Stimulated activated CD4-positive, alpha-beta T cell treated with anti-CD3 and anti-CD28 coated beads, Interleukin-2, amount 100 ng/mL, for 24 hours (primary cell): ENCODE measurements at places on chromosomes 13 and 19.

DNA sequence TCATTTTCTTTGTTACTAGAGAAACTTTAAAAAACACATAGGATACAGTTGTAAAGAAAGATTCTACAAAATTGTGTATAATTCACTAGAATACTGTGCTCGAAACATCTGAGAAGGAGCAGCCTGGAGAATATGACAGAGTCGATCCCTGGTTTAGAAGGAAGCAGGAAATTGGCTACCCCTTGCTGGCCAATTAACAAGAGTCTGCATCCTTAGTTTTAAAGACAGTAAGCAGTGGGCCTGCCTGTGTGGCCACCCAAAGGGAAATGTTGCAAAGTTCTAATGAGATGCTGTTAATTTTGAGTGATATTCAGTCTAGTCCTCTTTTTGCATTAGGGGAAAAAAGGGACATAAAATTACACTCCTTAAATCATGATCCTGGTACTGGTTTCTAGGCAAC is 988.6 kb downstream of the PCDH17 start:
- no peak for DNase-seq

DNA sequence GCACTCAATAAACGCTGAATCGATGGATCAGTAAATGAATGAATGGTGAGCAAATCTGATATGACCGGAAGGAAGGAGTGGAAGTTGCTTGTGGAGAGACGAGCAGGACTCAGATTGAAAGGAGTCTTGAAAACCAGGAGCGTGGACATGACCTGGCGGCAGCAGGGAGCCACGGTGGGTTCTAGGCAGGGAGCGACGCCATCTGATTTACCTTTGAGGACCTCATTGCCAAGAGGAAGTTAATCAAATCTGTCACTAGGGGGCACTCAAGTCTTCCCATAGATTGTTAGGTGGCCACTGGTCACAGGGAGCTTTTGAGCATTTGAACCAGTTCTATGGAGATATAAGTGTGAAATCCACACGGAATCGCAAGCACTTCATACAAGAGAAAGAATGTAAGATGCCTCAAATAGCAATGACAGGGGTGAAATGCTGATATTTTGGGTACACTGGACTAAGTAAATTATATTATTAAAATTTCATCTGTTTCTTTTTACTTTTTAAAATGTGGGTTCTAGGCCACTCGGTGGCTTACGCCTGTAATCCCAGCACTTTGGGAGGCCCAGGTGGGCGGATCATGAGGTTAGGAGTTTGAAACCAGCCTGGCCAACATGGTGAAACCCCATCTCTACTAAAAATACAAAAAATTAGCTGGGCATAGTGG is 9.2 kb upstream of the FBN3 start:
- DNase-seq: peak; percentile 31

DNA sequence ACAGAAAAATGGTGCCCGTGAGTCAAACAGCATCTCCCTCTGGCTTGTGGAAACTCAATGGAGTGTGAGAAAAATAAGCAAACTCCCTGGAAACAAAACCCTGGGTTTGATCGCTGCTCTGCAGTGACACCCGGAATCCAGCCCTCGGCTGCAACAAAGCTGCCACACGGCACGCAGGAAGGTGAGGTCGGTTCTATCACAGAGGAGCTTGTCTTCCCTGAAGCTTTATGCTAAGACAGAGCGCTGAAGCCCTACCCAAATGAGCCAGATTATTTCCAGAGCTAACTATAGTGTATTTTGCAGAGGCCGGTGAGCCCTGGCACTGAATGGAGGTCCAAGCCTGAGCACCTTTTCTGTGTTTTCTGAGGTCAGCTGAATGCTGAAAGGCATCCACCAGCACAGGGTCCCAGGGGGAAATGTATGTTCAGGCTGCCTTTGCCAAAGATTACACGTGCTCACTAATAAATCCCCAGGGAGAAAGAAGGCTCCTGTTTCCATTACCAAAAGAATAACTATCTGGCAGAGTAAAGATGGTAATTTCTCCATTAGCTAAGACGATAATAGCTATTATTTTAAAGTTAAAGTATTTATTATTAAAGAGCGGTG is 77.8 kb downstream of the TSHZ3 start:
- DNase-seq: no peak

GRCh38 chr13:76656056-76656455 is 230.1 kb downstream of the KCTD12 start:
- DNase-seq: no peak

DNA sequence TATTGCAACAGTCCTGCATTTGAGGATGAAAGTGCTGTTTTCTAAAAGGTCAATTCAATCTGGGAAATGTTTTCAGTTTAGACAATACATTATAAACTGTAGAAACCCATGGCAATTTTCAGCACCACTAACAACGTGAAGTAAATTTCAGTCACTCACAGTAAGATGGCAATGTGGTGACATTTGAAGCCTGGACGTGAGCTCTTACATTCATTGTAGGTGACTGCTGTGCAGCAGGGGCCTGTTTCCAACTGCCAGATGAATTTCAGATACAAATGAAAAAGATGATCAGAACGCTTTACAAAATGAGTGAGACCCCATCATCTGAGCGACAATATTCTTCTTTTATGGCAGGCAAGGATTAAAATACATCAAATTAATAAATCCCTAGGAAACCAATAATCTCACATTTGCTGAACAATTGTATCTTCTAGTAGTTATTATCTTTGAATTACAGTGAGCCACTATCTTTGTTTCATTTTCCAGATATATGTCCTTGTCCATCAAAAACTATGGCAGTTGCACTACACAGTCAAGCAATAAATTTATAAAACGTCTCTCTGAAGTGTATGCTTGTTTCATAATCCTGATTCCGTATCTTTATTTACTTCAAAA is 1816.8 kb downstream of the OLFM4 start:
- DNase-seq: no peak

- no peak for DNase-seq
Measured at GRCh38 chr13:102902789-102903347, 57.0 kb downstream of the ERCC5 start.

DNA sequence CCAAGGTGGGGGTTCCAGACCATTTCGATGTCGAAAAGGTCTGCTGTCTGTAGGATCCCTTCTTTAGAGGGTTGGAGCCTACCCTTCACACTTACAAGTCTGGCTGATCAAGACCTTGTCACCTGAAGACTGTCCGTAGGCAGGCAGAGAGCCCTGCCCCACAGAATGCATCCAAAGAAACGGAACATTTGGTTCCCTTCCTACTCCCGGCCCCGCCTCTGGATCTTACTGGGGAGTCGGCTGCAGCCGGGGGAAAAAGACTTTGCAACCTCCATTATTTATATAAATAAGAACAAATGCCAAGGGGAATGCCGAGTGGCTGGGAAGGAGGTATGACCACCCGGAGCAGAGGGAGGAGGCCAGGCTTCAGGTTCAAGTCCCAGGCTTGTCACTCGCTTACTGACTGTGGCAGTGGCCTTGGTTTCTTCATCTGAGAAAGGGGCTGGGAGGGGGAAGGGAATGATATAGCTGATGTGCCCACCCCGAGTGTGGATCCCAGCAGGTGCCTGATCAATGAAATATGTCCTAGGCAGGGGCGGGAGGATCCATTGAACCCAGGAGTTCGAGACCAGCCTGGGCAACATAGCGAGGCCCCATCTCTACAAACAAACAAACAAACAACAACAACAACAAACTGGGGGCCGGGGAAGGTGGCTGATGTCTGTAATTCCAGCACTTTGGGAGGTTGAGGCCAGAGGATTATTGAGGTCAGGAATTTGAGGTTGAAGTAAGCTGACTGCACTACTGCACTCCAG is 48.7 kb downstream of the RFX2 start:
- DNase-seq: no peak

DNA sequence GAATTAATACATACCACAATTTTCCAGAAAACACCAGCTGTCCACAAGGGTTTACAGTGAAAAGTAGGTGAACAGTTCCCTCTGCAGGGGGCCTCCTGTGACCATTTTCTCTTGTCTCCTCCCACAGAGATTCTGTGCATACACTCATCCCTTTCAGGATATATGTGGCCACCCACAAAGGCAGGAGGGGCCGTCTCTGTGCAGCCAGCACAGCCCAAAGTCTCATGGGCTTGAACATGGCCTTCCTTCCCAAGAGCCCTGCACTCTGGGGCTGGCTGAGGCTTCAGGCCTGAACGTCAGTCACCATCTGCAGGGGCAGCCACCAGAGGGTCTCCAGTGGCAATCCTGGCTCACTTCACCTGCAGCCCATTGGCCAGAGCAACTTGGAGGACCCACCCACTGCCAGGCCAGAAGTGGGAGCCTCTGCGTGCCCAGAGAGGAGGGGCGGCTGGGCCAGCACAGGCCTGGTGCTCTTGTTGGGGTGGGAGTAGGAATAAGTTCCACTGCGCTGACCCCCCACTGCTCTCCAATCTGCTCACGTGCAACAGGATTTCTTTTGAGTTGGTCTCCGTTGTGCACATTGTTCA is 25.1 kb downstream of the TMEM161A start:
- no peak for DNase-seq

- no peak for DNase-seq
Measured at GRCh38 chr13:105513448-105513847, 1022.0 kb downstream of the EFNB2 start.

DNA sequence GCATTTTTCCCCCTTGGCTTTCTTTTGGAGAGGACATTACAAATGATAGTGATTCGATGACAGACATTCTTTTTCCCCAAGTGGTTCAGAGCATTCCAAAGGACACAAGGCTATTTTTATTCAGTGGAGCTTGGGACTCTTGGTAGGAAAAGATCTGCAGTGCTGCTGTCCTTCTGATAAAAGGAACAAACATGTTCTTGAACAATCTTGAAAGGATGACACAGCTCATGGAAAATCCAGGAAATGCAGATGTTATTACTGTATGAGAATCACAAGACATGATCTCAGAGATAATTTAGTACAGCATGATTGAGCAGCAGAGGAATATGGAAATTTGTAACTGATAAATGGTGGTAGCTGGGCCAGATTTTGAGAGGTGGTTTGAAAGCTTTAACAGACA is 96.2 kb upstream of the RFC3 start:
- DNase-seq: no peak

- peak; percentile 50 for DNase-seq
Measured at GRCh38 chr19:5585461-5586299, 17.9 kb upstream of the TINCR start.

GRCh38 chr13:43495732-43496131 is 291.0 kb downstream of the ENOX1 start:
- DNase-seq: no peak

- no peak for DNase-seq
Measured at GRCh38 chr13:49412749-49413148, 31.1 kb downstream of the CAB39L start.

GRCh38 chr13:46964789-46965527 is 68.1 kb upstream of the HTR2A start:
- DNase-seq: no peak

DNA sequence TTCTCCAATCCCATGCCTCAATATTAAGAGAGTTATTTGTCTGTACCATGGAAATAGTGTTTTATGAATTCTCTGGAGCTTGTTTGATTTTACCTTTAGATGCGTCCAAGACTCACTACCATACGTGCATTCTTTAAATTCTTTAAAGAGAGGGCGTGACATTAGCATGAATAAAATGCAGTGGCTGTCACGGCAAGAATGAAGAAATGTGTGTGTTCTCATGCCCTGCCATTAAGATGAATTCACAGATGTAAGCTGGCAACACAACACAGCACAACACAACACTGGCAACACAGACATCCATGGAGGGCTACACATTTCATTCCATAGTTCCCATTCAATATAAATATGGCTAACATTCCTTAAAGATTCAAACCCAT is 213.4 kb downstream of the ENOX1 start:
- no peak for DNase-seq

GRCh38 chr13:76792731-76793347 is 93.4 kb downstream of the KCTD12 start:
- no peak for DNase-seq

GRCh38 chr13:46609726-46610125 is 56.8 kb downstream of the LRCH1 start:
- no peak for DNase-seq

- no peak for DNase-seq
Measured at GRCh38 chr13:99310382-99311031, 3.3 kb upstream of the GPR183 start.

- no peak for DNase-seq
Measured at GRCh38 chr19:45657520-45658167, 10.4 kb upstream of the GIPR start.

DNA sequence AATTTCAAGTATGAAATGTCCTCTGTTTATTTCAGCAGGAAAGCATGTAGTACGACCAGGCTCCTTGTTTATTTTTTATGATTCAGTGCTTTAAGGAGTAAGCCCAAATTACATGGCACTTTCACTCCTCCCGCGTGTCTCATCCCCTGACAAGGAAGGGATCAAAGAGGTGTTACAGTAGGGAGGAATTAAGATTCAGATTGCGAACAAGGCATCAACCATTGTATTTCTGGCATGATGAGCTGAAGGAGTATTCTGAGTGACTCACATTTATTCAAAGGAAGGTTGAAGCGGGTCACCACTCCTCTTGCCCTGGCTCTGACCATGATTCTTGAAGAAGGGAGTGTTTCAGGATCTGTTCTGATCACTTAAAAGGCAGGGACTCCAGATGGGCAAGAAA is 46.1 kb upstream of the CNMD start:
- no peak for DNase-seq

DNA sequence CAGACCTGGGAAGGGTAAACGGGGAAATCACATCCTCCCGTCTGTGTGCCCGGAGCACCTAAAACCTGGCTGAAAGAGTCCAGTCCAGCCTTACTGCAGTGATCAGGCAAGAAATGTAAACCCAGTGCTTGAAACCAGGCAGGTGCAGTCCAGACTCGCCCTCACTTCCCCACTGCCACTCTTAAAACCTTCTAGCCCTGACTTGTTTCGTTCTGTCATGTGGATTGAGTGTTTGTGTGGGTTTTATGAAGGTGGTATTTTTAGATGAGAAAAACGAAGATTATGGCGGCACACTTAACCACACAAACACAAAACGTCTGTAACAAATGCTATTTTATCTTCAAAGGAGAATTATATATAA is 839 bp upstream of the CKAP2 start:
- DNase-seq: no peak

DNA sequence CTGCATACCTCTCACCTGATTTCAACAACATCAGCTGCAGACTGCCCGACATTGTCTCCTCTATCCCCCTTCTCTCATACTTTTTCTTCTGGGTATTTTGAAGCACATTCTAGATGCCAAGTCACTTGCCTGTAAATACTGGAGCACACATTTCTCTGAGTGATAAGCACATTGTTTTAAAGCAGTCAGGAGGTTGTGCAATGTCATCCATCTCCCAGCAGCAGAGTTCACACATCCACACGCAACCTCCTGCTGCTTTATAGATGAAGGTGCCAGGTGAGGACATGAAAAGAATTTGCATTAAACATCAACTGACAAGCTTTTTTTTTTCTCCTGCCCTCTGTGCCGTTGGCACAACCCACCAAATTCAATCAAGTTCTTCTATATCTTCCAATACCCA is 5.5 kb downstream of the UPK1A start:
- DNase-seq: no peak

GRCh38 chr13:22128441-22129408 is 457.9 kb downstream of the FGF9 start:
- DNase-seq: no peak

- peak; percentile 94 for DNase-seq
Measured at GRCh38 chr19:55160128-55160985, 2.8 kb upstream of the TNNI3 start.
